ENCODE measurements at places on chromosomes 1 and 21.
A peak's percentile ranks its signal among the peaks of the same experiment; 100 is the strongest.

DNA sequence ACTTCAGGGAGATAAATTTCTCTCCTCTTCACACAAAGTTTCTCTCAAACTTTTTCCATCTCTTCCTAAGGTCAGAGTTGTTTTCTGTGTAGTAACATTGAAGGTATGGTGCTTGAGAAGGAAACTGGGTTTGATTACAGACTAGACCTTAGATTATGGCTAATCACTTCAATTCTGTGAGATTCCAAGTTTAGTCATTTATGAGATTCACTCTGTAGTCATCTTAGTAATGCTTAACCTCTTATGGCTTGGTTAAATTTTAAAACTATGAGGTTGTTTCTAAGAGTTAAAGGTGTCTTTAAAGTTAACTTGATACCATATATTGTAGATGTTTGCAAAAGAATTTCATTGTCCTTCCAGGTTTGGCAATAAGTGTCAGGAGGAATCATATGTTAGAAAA, 1092.2 kb downstream of the KCNT2 start:
- no peak for DNase-seq

DNA sequence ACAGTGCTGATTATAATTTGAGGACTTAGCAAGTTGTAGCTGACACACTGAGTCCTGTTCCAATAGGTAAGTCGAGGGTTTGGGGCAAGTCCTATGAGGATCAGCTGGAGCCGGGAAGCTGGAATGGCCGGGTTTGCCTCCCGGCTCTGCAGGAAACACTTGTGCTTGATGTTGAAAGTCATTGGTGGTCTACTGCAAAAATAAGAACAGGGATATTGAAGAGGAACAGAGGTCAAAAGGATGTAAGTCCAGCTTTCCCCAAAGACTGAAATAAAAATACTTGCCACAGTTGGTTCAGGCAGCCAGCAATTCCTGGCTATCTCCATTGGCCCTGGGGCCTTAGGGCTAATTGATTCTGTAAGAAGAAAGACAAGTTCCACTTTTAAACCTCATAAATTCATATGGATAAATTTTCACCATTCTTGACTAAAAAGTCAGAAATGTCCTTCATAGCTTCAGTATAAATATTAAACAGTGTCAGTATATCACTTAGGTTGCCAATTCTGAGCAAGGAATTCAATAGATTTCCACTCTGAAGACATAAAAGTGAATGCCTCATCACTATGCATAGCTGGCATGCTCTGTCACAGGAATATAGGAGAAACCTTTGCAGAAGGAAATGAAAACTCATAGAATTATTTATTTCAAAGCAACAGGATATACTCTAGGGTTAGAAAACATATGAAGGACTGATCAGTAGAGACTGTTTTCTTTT, 165.2 kb downstream of the AK5 start:
- no peak for DNase-seq

DNA sequence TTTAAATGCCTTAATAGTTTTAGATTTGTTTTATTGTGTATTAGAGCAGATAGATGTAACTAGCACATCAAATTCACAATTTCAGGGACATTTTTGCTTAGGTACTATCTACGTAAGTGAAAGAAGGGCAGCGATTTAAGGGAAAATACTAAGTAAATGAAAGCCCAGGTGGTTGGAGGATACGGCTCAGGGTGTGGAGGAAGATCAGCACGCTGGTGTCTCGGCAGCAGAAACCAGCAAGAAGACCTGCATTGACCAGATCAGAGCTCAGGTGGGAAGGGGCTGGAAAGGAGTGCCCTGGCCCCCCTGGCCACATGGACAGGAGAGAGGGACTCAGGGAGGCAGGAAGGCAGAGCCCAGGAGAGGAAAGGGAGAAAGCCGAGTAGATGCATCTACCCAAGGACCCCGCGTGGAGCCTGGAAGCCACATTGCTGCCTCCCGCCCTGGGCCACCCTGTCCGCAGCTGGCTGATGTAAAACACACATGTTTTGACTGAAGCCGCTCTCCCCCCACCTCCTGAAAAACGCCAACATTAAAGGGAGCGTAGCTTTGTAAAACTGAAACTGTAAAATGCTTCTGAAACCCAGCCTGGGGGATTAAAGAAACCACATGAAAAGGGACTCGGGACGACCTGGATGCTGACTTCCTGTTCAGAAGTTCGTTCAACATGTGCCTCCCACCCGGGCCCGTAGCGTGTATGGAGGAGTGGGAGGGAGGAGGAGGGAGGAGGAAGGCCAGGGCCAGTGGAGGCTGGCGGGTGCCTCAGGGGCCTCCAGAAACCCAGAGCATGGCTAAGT, 72.6 kb upstream of the TARDBP start:
- DNase-seq, result peak; percentile 56

DNA sequence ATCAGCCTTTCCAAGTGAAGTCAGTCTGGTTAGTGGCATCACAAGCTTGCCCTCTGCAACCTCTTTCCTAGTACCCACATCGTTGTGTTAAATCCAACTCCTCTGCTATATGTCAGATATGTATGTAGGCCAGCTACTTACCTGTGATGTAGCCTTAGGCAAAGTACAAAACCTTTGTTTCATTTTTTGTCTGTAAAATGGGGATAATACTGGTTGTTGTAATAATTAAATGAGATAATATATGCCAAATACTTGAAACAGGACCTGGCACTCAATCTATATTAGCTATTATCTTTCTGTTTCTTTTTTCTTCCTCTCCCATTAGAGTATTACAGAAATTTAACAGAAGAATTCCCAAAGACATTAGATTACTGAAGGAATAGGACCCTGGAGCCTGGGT, 1.2 kb downstream of the PCP4L1 start:
- DNase-seq, result no peak

- no peak for DNase-seq
Observed at GRCh38 chr1:44270686-44271628, 57.7 kb downstream of the DMAP1 start.

GRCh38 chr1:7040969-7041695, 255.9 kb downstream of the CAMTA1 start:
- no peak for DNase-seq

GRCh38 chr1:94804442-94804837, 15.7 kb upstream of the SLC44A3 start:
- DNase-seq, result no peak

- DNase-seq, result no peak
Observed at GRCh38 chr1:68175621-68176398, 56.5 kb downstream of the WLS start.

GRCh38 chr1:9784508-9785133, 39.1 kb downstream of the CLSTN1 start:
- peak; percentile 40 for DNase-seq

GRCh38 chr1:24991697-24992096, 61.6 kb upstream of the RUNX3 start:
- DNase-seq, result no peak

DNA sequence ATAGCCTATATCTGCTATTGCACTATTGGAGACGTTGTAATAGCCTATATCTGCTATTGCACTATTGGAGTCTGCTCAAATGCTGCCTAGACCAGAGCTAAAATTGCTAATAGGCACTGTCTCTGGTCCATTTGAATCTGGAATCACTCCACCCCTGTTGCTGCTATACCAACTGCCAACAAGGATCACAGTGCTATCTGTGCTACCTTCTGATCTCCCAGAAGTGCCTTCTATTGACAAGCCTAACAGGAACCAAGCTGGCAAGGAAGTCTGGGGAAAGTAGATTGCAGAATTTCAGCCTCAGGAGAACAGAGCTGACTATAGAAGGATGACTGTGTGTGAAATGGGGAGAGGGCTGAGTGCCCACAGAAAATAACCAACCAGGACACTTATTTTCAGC, 15.9 kb downstream of the RWDD3 start:
- DNase-seq, result no peak

DNA sequence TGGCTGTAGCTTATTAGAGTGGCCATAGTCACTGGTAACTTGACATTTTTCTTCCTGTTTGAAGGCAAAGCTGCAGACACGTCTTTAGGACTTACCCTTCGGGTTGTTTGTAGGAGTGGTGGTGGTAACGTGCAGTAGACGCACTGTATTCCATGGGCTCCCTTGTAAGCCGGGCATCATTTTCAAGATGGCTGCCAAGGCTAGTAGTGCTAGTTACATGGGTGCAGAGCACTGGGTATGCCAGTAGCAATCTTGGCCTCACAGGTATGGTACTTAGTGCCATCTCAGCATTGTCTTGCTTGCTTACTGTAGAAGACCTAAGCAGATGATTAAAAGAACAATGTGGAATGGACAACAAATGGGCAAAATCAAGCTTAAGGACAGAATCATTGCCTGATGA, 1.9 kb downstream of the YBX1 start:
- no peak for DNase-seq

DNA sequence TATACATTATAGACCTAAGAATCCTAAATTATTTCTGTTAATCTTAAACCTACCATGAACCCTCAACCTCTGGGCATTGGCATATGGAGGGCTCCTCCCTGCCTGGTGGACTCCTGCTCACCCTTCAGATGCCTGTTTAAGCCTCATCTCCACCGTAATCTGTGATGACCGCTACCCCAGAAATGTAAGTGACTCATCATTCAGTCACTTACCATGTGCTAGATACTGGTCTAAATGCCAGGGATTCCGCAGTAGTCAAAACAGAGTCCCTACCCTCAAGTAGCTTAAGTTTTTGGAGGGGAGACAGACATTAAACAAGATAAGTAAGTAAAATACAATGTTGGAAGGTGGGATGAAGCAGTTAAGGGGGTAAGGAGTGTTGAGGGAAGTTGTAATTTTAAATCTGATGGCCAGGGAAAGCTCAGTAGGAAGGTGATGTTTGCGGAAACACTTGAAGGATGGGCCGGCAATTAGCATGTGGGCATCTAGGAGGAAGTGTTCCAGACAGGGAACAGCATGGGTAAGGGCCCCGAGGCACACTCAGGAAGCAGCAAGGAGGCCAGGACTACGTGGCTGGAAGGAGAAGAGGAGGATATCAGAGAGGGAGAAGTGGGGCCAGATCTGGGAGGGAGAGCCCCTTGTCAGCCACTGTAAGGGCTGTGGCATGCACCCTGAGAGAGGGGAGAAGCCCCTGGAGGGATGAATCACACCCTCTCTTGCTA, 141.7 kb upstream of the HOOK1 start:
- no peak for DNase-seq

DNA sequence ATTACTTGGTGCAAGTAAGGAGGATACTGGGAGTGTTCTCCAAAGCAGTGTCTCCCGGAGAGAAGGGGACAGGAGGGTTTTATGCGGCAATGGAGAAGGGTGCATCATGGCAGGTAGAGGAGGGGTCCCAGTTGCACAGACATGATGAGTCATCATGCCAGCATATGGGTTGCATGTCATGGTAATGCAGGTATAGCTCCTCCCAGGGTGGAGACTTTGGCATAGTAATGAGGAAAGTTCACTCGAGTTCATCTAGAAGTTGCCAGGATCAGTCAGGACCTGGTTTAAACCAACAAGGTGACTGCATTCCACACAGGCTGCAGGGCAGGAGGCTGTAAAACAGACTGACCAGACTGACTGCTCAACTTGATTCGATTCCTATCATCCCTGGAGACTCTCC, 355.7 kb upstream of the DUSP10 start:
- DNase-seq, result no peak

DNA sequence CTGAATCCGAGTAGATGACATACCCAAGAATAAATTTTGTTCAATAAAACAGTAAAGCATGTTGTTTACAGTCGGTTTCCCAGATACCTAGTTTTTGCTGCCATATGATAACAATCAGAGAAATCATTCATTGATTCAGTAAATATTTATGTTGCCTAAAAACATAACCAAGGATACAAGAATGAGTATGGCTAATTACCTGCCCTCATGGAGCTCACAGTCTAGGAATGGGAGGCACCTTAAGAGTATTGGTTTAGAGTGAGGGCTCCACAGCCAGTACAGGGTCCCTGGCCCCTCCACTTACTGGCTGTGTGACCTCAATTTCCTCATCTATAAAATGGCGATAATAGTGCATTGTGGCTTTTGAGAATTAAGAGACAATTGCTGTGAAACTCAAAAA, 921 bp downstream of the ATP5PB start:
- no peak for DNase-seq

- no peak for DNase-seq
Observed at GRCh38 chr1:29125237-29125641, 1.5 kb upstream of the TMEM200B start.

GRCh38 chr1:108847494-108847893, 9.4 kb downstream of the AKNAD1 start:
- DNase-seq, result no peak

DNA sequence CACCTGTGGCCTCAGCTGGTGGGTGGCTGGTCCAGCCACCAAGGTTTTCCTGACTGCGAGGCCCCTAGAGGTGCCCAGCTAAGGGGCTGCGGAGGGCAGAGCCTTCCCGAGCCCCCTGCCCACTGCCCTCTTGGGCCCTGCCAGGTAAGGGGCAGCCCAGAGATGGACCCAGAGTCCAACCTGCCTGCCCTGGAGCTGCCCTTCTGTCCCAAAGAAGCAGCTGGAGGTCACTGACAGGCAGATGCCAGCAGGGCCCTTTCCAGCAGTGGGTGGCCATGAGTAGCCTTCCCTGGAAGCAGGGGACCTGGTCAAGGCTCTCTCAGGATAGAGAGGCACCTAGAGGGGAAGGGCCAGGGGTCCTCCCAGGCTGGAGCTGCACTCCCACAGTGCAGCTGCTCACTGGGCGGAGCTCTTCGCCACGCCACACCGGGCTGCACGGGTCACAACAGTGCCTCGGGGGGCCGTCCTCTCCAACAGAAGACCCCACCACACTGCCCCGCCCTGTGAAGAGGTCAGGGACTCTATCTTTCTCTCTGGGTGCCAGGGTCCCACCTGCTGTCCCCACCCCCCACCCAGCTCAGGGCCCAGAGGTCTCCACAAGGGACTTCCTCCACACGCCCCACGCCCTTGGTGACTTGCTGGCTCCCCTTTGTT, 10.9 kb upstream of the GNB1 start:
- no peak for DNase-seq

- no peak for DNase-seq
Observed at GRCh38 chr1:101453844-101454243, 217.0 kb downstream of the S1PR1 start.

- DNase-seq, result no peak
Observed at GRCh38 chr1:184366997-184367396, 19.8 kb upstream of the C1orf21 start.

DNA sequence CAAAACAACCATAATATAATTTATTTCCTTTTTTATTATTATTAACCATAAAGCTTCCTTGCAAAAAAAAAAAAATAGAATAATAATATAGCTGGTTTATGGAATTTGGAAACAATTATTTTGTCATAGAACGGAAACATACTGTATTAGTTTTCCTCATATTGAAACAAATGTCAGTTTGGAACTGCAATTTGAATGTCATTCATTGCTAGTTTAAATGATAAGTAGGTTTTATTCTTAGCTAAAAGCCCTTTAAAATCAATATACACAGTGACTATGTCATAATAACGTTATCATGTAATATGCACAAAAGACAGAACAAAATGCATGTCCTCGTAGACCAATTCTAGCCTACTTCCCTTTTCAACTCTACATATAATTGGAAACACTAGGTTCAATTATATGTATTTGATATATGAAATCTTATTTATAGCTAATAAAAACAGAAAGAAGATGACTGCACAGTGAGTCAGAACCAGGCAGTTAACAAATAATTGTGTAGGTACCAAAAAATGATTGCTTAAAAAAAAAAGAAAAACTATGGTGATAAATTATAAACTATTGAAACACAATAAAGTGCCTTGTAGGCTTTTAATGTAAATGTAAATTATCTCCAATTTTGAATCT, 85.2 kb upstream of the EXO1 start:
- DNase-seq, result no peak

GRCh38 chr1:158924677-158925076, 6.7 kb upstream of the PYHIN1 start:
- DNase-seq, result no peak
